SJSA1 (cell line): ENCODE measurements at places on chromosomes 6 and 20. TPM values are rescaled to one million over a fixed set of nuclear protein-coding genes. Genes with fewer than 3 reads are reported as not detected.

DNA sequence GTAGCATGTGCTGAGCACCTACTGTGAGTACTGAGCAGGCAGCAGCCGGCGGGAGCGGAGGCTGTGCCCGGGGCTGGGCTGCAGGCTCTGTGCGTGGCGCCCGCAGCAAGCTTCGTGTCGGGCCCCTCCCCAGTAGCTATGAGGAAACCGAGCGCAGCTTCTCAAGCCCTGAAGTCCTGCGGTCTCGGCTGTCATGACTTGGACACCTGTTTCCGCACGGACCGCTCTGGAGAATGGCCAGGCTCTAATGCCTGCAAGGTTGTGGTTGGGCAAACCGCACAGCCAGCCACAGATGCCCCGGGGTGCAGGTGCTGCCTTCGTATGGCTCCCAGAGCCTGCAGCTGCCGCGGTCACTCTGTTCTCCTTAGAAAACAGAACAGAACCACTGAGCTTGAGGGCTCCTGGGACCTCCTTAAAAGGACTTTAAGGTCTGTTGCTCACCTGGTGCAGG is 33.7 kb downstream of the PYGB start:
- DNase-seq: peak; percentile 37
- H3K27me3 ChIP-seq: no peaks in the 10 kb centered on the region
- H3K36me3 ChIP-seq: peaks cover 100% of the 10 kb centered on the region
- no peak overlapping the region for H3K27ac ChIP-seq

GRCh38 chr20:51001430-51002265 is 21.3 kb downstream of the KCNG1 start:
- H3K4me3 ChIP-seq: no peak overlapping the region
- H3K36me3 ChIP-seq: peaks cover 7% of the 10 kb centered on the region; the same call in 1 of the 2 replicates
- DNase-seq: no peak
- H3K4me1 ChIP-seq: no peaks in the 10 kb centered on the region
- no peak overlapping the region for H3K27ac ChIP-seq

- H3K4me1 ChIP-seq: peaks cover 16% of the 10 kb centered on the region
- H3K36me3 ChIP-seq: no peaks in the 10 kb centered on the region
- peak overlapping the region; percentile 43 for H3K4me3 ChIP-seq
- H3K27me3 ChIP-seq: no peaks in the 10 kb centered on the region
- DNase-seq: peak; percentile 81
Measured at GRCh38 chr6:36386495-36387439, 702 bp downstream of the ETV7 start.

DNA sequence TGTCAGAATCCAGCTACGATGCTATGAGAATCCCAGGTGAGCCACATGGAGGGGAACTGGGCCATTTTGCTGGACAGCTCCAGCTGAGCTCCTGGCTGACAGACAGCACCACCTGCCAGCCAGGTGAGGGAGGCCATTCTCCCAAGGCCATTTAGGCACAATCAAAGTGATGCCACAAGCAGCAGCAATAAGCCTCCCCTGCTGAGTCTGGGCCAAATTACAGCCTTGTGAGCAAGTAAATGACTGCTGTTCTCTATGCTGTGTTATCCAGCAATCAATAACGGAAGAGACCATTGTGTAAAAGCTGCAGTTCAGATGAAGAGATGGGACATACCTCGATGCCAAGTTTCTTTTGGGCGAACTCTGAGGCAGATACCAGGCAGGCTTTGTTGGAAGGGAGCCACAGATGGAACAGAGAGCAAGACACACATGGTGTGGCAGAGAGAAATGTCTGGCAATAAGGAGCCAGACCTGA is 14.0 kb upstream of the SCGN start:
- H3K27me3 ChIP-seq: no peaks in the 10 kb centered on the region
- no peak overlapping the region for H3K27ac ChIP-seq

DNA sequence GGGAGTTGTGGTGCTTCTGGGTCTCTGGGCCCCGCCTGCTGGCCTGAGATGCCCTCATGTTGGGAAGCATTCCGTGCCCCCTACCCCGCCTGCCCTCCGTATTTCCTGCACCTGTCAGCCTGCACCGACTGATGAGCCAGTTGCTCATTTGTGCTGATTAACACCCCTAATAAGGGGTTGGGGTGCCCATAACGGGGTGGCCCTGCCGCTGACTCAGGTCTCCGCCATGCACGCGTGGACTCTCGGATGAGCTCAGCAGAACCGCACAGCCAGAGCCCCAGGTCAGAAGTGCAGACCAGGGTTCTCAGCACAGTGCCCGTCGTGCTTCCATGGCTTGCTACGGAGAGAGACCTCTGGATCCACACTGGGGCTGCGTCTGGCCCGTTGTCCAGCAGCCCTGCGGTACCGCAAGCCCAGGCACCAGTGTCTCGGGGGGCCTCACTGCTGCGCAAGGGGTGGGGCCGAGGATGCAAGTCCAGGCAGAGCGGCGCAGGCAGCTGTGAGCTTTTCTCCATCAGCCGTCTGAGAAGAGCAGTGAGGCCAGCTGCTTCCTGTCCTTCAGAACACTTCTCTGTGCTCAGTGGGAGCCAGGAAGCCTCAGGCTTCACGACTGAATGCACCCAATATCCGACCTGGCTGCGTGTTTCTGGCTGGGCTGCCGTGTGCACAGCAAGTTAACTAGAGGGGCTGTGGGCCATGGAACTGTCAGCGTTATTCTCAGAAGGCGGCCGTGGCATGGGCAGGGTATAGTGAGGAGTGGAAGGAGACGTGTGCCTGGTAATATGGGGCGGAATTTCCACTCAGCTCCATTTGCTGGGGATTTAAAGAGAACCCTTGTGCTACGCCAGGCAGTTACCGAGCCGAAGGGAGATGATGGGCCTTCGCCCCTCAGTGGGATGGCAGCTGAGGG is 18.6 kb downstream of the MTG2 start:
- H3K4me1 ChIP-seq: no peaks in the 10 kb centered on the region
- H3K27ac ChIP-seq: no peak overlapping the region
- H3K27me3 ChIP-seq: no peaks in the 10 kb centered on the region
- H3K4me3 ChIP-seq: no peak overlapping the region
- peaks cover 57% of the 10 kb centered on the region for H3K36me3 ChIP-seq

DNA sequence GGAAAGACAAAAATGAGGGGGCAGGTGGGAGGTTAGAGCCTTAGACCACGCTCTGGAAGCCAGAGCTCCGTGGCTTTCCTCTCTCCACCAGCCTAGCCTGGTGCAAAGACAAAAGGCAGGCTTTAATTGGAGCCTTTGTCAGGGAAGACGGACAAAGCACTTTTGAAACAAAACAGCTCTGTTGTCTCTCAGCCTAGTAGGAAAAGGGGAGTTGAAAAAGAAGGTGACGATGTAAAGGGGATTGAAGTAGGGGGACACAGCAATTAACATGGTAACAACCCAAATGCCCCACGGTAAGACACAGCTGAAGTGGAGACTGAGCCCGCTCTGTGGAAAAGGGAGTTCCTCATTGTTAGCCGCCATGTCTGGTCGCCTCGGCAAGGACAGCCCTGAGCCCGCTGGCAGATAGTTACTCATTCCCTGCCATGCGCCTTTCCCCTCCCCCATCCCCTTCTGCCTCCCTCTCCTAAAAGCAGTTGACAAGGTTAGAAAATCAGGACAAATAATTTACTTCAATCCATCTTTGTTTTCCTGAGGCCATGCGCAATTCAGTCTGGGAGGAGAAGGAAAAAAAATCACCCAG is 93.0 kb downstream of the TCP11 start:
- 0 out of 2 replicates have a peak, but pooled peaks cover 5% of the 10 kb centered on the region for H3K36me3 ChIP-seq
- DNase-seq: peak; percentile 35
- H3K4me3 ChIP-seq: no peak overlapping the region
- peaks cover 67% of the 10 kb centered on the region for H3K4me1 ChIP-seq

DNA sequence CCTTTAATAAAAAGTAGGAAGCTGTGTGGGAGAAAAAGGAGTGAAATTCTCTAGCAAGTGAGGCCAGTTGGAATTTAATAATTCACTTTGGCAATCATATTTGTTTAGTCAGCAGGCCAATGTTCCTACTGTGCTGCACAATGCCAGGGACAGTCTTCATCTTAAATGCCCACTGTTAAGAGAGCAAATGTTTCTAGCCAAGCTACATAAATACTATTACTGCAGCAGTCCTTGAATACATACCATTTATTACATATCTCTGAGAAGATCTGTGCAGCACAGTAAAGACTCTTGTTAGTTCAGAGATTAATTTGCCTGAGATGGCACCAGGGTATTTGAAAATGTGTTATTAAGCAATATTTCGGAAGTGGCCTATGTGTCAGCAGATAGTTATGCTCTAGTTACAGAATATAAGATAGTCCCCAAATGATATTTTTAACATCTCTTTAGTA is 105.4 kb downstream of the OGFRL1 start:
- H3K4me1 ChIP-seq: peaks cover 51% of the 10 kb centered on the region
- H3K36me3 ChIP-seq: peaks cover 38% of the 10 kb centered on the region
- H3K4me3 ChIP-seq: no peak overlapping the region

The IL17F gene
- total RNA-seq: not detected in 2 replicates
